A549 treated with GW870086 at 1 μM for 4 hours (cell line): ENCODE measurements at places on chromosomes 11 and 22. TPM values are rescaled to one million over a fixed set of nuclear protein-coding genes. Genes with fewer than 3 reads are reported as not detected.

FAM180B gene
- total RNA-seq: not detected in 5 replicates

TSPAN4 gene
- total RNA-seq: 133 to 197 TPM (median 190 TPM) in 5 replicates

OR51B5 gene
- 0.10 TPM in 2 of 5 replicates, not detected in the others for total RNA-seq

CALCA gene
- 0.07 to 0.19 TPM (median 0.14 TPM) in 3 of 5 replicates, not detected in the others for total RNA-seq

HIRA gene
- 19.2 to 24.4 TPM (median 23.0 TPM) in 5 replicates for total RNA-seq
